SK-N-SH treated with all-trans-retinoic acid at 6 μM for 48 hours (cell line): ENCODE measurements at places on chromosomes 12 and 14.

- no peak for ATAC-seq
Measured at GRCh38 chr12:128794661-128795529, 28.9 kb downstream of the SLC15A4 start.

DNA sequence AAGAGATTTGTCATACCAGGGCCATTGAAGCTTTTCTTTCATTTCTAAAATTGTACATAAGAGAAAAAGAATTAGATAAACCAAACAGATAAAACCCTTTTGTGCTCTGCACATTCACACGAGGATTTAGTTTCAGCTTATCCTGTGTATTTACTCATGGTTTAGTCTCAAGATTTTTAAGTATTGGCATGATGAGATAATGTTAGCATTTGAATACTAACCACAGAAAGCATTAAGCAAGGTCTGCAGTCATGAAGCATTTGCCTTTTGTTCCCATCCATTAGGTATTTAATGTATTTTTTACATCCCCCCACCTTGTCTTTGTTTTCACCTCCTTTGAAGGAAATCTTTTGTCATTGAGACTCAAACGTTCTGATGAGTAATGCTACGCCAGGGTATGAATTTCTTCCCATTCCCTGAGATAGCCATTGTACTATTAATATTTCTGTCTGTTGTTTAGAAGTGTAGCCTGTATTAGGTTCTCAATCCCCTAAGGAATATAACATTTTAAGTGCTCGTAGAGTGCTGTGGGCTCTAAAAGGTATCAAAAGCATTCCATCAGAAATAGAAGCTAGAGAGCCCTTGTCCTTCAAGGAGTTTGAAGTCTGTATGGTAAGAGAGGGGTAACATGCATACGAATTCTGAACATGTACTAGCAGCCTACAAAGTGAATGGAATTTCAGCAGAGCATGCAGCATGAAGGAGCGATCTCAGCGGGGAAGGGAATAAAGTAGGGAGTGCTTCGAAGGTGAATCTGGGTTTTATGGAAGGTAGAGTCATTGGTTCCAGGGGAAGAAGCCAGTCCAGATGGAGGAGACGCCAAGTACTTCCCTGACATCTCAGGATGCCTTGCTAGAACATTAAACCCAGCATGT is 22.3 kb downstream of the CRADD start:
- ATAC-seq, result peak; percentile 80

GRCh38 chr12:10189653-10190052 is 10.8 kb downstream of the TMEM52B start:
- ATAC-seq, result no peak

DNA sequence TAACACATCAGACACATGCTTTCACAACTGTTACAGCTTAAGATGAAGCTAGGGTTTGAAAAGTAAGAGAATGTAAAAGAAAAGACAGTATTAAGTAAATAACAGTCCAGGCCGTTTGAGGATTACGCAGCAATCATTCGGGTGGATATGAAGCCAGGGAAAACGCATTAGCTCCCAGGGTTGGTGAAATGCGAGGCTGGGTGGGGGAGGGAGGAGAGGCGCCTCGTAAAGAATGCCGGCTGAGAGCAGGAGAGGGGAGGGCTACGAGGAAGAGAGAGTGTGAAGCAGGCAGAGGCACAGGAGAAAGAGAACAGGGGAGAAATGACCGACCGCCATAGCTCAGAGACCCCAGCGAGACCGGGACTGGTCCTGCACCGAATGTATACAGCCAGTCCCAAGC is 73.0 kb downstream of the IQSEC3 start:
- no peak for ATAC-seq

GRCh38 chr12:81797100-81797499 is 38.0 kb upstream of the PPFIA2 start:
- ATAC-seq, result peak; percentile 76

DNA sequence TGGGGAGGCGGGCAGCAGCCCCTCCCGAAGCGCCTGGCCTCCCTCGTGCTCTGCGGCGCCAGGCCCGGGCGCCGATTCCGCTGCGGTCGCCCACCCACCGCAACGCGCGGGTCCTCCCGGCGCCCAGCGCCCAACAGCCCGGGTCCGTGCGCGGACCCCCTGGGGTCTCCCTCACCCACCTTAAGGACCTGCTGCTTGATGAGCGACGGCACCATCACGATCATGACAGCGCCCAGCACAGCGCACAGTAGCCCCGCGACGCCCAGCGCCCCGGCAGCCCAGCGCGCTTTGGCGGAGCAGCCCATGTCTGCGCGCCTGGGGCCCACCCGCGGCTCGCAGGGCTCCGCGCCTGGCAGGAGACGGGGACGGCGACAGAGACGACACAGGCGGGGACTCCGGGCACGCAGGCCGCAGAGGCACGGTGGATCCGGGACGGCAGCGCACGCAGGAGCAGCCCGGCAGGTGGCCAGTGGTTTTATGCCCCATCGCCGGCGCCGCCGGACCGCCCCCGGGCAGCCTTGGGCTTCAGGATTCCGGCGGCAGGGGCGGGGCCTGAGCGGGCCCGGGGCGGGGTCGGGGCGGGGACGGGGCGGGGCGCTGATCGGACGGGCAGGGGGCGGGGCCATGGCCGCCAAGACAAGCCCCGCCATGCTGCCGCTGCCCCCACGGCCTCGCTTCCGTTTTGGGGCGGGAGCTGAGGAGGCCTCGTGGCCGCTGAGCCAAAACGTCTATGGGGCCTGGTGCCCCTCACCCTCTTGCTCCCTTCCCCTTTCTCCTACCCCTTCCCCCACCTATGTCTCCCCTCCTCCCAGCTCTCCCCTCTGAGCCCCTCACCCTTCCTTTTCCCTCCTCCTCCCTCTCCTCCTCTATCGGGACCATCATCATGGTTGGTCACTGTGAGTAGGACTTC is at the start of gene SCARB1:
Gene SCARB1 (minus strand): TSS at position 449 of the 910 bp plus-strand sequence. CDS start 144 bp downstream, at position 305.
- ATAC-seq, result peak; percentile 91
